ENCODE measurements at places on chromosomes 5 and 9.

GRCh38 chr5:113264046-113264445 is 170.7 kb downstream of the TSSK1B start:
- DNase-seq = no peak

GRCh38 chr5:78527054-78527859 is 121.3 kb downstream of the LHFPL2 start:
- peak; percentile 49 for DNase-seq

DNA sequence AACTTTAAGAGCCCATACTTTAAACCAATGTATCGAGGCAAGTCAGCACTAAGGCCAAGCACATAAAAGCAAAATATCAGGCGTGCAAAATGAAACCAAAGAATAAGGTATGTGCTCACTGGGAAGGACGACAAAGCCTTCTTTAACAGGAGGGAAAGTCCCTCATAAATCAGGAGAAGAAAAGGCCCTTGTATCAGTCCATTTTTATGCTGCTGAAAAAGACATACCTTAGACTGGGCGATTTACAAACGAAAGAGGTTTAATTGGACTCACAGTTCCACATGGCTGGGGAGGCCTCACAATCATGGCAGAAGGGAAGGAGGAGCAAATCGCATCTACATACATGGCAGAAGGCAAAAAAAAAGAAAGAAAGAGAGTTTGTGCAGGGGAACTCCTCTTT is 68.9 kb downstream of the UBE2QL1 start:
- DNase-seq = no peak

DNA sequence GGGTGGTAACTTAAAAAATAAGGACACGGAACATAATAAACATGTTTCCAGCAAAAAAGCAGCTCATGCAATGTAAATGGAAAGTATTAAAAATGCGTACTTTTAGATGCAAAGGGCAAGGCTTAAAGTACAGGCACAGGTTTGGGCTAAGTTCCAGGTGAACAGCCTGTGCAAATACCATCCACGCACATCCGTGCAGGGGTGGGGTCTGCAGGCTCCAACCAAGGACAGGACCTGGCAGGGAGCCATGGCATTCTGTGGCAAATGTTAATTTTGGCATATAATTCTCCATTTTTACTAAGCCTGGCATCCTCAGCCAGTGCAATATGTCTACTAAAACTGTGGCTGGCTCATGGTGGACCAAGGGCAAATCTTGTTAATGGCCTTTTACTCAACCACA is 365.8 kb upstream of the DAP start:
- no peak for DNase-seq

DNA sequence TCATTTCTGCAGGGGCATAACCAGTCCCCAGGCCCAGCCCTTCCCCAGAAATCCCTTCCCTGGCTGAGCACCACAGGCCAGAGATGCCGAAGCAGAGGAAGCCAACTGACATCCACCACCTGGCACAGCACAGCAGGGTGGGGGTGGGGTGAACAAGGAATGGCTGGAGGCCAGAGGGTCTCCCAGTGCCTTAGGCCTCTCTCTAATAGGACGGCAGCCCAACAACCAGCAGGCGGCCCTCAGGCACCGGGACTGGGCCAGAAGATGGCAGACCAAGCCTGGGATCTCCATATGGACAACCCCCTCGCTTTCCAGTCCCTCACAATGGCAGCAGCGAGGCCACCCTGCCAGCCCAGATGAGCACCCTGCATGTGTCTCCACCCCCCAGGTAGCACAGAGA is 13.2 kb downstream of the PDLIM4 start:
- peak; percentile 16 for DNase-seq

Data from colonic mucosa (tissue), 4 donors.